Mesothelial cell of epicardium (in vitro differentiated cells): ENCODE measurements at places on chromosomes 6 and 20.

DNA sequence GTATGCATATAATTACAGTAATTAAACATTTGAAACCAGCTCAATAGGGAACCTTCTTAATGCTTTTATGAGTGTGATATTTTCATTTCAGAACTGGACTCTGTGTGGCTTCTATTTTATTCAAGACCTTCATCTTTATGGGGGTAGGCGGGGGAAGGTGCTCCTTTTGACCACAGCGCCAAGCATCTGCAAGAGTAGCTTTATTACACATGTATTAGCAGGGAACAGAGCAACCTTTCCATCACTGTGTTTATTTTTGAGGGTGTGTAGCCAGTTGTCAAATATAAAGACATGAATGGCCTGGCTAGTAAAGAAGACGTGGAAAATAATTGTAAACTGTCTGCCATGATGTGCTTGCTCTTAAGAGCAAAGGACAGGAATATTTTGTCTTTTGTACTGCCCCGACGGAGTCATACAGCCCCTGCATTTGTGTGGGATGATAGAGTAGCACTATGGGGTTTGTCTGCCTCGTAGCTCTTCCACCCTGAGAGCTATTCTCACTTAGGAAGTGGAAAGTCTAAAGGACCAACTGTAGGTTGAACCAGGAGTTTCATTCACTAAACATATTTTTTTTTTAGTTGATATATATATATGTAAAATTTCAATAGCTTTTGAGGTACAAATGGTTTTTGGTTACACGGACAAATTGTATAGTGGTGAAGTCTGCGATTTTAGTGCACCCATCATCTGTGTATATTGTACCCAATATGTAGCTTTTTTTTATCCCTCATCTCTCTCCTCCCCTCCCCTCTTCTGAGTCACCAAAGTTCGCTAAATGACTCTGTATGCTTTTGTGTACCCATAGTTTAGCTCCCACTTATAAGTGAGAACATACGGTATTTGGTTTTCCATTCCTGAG, 91.2 kb downstream of the CARMIL1 start:
- no peak overlapping the region for H3K27ac ChIP-seq
- H3K4me1 ChIP-seq, result no peaks in the 10 kb centered on the region
- H3K4me3 ChIP-seq, result no peak overlapping the region
- peaks cover 4% of the 10 kb centered on the region for H3K36me3 ChIP-seq

- H3K4me3 ChIP-seq, result no peak overlapping the region
- peaks cover 54% of the 10 kb centered on the region for H3K4me1 ChIP-seq
- no peak for DNase-seq
- H3K27ac ChIP-seq, result peak overlapping the region; percentile 75
- peaks cover 10% of the 10 kb centered on the region for H3K36me3 ChIP-seq
- no peaks in the 10 kb centered on the region for H3K27me3 ChIP-seq
These were observed 8.1 kb upstream of the METTL24 start for GRCh38 chr6:110366256-110366655.

GRCh38 chr20:9142809-9143208, 73.9 kb downstream of the PLCB4 start:
- no peak for DNase-seq
- H3K36me3 ChIP-seq, result no peaks in the 10 kb centered on the region
- H3K27me3 ChIP-seq, result no peaks in the 10 kb centered on the region
- peaks cover 8% of the 10 kb centered on the region for H3K4me1 ChIP-seq
- H3K4me3 ChIP-seq, result no peak overlapping the region

- no peaks in the 10 kb centered on the region for H3K36me3 ChIP-seq
- H3K4me1 ChIP-seq, result peaks cover 12% of the 10 kb centered on the region
- DNase-seq, result no peak
- no peak overlapping the region for H3K4me3 ChIP-seq
- H3K27ac ChIP-seq, result no peak overlapping the region
These were observed 111.5 kb downstream of the PRND start for GRCh38 chr20:4833074-4833728.

GRCh38 chr6:44257025-44257752, at the start of gene SLC35B2:
Gene SLC35B2 (minus strand): TSS chr6:44257528. CDS start chr6:44257410, 118 bp downstream.
- no peaks in the 10 kb centered on the region for H3K27me3 ChIP-seq
- H3K4me3 ChIP-seq, result peak within 1 kb of the TSS; percentile 75
- peak within 1 kb of the TSS; percentile 93 for H3K27ac ChIP-seq
- DNase-seq, result peak; percentile 76
- peaks cover 20% of the 10 kb centered on the region for H3K36me3 ChIP-seq
- peaks cover 21% of the 10 kb centered on the region for H3K4me1 ChIP-seq

DNA sequence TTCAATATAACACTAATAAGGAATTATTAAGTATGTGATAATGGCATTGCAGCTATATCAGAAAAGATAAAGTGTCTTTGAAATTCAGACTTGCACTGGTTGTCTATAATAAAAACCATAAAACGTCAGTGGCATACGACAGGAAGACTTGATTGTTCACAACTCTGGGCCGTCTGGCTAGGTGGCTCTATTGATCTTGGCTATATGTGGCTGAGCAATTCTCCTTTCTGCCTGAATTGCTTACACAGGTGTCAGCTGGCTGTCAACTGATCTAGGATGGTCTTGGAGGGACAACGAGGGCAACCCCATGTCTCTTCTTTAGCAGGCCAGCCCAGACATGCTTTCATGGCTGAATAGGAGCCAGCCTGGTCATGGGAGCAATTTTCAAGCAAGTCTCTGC, 359.1 kb downstream of the QKI start:
- H3K27me3 ChIP-seq, result no peaks in the 10 kb centered on the region
- H3K27ac ChIP-seq, result no peak overlapping the region
- DNase-seq, result no peak
- H3K4me1 ChIP-seq, result peaks cover 3% of the 10 kb centered on the region
- H3K4me3 ChIP-seq, result no peak overlapping the region

- no peaks in the 10 kb centered on the region for H3K4me1 ChIP-seq
- no peak overlapping the region for H3K27ac ChIP-seq
- DNase-seq, result no peak
- H3K4me3 ChIP-seq, result no peak overlapping the region
- no peaks in the 10 kb centered on the region for H3K36me3 ChIP-seq
These were observed 241.6 kb upstream of the BTBD3 start for GRCh38 chr20:11675920-11676629.

DNA sequence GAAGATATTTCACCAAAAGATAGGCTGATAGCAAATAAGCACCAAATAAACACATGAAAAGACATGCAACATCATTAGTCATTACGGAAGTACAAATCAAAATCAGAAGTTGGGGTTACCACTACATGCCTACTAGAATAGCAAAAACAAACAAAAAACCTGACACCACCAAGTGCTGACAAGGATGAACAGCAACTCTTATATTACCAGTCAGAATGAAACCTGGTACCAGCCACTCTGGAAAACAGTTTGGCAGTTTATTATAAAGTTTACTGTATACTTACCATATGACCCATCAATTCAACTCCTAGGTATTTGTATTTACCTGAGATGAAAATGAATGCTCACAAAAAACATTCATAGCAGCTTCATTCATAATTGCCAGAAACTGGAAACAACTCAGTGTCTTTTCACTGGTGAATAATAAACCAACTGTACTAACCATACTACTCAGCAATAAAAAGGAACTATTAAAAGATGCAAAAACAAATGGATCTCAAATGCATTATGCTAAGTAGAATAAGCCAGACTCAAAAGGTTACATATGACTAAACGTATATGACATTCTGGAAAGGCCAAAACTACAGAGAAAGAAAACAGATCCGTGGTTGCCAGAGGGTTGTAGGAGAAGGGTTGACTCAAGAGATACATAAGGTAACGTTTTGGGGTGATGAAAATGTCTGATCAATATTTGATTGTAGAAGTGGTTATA, 33.0 kb downstream of the NUP153 start:
- no peak for DNase-seq
- H3K36me3 ChIP-seq, result peaks cover 56% of the 10 kb centered on the region
- H3K4me1 ChIP-seq, result no peaks in the 10 kb centered on the region
- no peaks in the 10 kb centered on the region for H3K27me3 ChIP-seq
- no peak overlapping the region for H3K4me3 ChIP-seq

DNA sequence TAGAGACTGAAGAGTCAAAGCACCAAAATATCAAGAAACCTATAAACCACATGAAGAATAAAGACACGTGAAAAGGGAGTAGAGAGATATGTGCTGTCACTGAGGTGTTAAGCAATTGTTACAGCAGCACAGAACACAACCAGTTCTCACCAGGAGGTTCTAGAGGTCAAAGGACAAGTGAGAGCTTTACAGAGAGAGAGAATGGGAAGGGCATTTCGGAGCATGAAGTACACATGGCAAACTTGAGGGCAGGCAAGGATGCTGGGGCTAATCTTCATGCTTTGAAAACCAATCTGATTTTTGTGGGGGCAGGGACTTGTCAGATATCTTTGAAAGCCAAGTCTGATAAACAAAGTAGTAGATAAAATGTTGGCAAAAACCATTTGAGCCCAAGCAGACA, 142.3 kb upstream of the NRSN1 start:
- H3K4me3 ChIP-seq, result no peak overlapping the region
- DNase-seq, result no peak
- H3K27me3 ChIP-seq, result no peaks in the 10 kb centered on the region
- H3K27ac ChIP-seq, result no peak overlapping the region
- no peaks in the 10 kb centered on the region for H3K4me1 ChIP-seq
- no peaks in the 10 kb centered on the region for H3K36me3 ChIP-seq

GRCh38 chr6:169972736-169973135, 221.3 kb downstream of the ERMARD start:
- peaks cover 8% of the 10 kb centered on the region for H3K27me3 ChIP-seq
- no peak overlapping the region for H3K4me3 ChIP-seq
- H3K4me1 ChIP-seq, result no peaks in the 10 kb centered on the region

DNA sequence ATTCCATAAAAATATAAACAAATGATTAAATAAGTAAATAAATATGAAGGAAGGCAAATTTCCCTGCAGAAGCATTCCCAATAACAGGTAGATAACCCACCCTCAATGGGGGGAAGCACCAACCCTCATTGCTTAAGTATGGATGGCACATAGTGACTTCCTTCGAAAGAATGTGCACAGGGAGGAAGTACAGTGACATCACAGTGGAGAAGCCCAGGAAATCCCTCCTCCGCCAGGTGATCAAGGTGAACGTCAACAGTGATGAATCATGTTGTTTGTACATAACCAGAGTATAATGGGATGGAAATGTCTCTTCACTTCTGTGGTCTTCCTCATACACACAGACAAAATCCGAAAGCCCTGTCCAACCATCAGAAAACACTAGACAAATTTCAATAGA, 267.9 kb downstream of the THBS2 start:
- H3K36me3 ChIP-seq, result peaks cover 2% of the 10 kb centered on the region
- H3K27me3 ChIP-seq, result peaks cover 5% of the 10 kb centered on the region
- no peak for DNase-seq
- H3K27ac ChIP-seq, result no peak overlapping the region

DNA sequence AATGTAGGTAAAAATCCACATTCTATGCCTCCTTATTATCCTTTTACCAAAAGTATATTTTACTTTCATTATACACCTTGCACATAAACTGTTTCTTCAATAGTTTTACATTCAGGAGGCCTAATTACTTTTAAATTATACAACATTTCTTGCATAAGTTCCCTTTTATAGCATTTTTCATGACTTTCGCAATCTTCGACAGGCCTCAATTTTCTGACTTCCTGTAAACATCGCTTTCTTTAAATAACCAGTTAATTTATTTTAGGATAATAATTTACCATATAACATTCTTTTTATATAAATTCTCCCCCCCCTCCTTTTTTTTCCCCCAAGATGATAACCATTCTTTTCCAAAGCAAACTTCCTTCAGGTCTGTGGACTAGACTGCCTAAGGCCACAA, 9.2 kb downstream of the SLC35A1 start:
- H3K4me3 ChIP-seq, result no peak overlapping the region
- no peak for DNase-seq
- no peak overlapping the region for H3K27ac ChIP-seq
- no peaks in the 10 kb centered on the region for H3K27me3 ChIP-seq
- H3K4me1 ChIP-seq, result no peaks in the 10 kb centered on the region

- peaks cover 11% of the 10 kb centered on the region for H3K4me1 ChIP-seq
- DNase-seq, result no peak
- peaks cover 18% of the 10 kb centered on the region for H3K36me3 ChIP-seq
These were observed 916 bp downstream of the PABPC1L start for GRCh38 chr20:44910690-44911262.

DNA sequence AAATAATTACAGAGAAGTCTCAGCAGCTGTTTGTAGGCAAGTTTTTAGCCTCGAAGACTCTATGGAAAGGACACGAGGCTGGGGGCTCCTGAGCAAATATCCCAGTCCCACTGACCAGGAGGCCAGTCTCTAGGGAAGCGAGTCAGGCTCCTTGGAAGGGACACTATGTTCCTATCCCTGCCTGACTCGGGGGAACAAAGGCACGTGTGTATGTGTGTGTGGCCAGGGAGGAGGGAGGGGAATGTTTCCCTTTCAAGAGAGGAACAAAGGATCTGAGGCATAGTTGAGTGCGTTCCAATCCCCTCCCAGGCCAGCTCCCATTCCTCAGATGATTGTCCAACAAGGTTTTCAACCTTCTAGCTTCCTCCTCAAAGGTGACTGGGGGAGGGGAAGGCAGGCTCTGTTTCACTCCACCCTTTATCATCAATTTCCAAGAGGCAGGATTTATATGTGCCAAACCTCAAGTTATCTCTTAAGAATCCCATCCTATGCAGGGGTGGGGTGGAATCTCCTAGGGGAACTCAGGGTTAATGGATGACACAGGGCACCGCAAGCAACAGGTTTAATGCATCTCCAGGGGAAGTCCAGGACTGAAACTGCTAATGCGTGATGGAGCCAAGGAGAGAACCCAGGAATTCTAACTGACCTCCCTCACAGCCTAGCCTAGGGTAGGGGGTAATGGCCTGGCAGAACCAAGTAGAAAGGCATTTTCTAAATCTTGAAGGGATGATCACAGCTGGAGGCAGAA, 9.9 kb downstream of the BCL2L1 start:
- H3K27ac ChIP-seq, result peak overlapping the region; percentile 97
- DNase-seq, result no peak

- peaks cover 23% of the 10 kb centered on the region for H3K36me3 ChIP-seq
- no peaks in the 10 kb centered on the region for H3K27me3 ChIP-seq
- no peak for DNase-seq
- peaks cover 23% of the 10 kb centered on the region for H3K4me1 ChIP-seq
These were observed 30.4 kb downstream of the SYNJ2 start for GRCh38 chr6:158011980-158012566.

GRCh38 chr6:33827546-33828451, 24.0 kb upstream of the MLN start:
- peaks cover 32% of the 10 kb centered on the region for H3K27me3 ChIP-seq
- H3K27ac ChIP-seq, result no peak overlapping the region
- DNase-seq, result no peak
- peaks cover 5% of the 10 kb centered on the region for H3K4me1 ChIP-seq
- no peak overlapping the region for H3K4me3 ChIP-seq
